ENCODE measurements at places on chromosomes 11 and 22. TPM values are rescaled to one million over a fixed set of nuclear protein-coding genes. Genes with fewer than 3 reads are reported as not detected.

Gene KREMEN1
- 24.8 TPM for polyA plus RNA-seq

Gene FAM168A
- polyA plus RNA-seq = 40.4 TPM

Gene OR52A1
- polyA plus RNA-seq = not detected

GRCh38 chr11:43648888-43649287 is 31.6 kb upstream of the HSD17B12 start:
- no peak for DNase-seq

GRCh38 chr11:62796281-62796680 is 4.5 kb upstream of the TMEM223 start:
- no peak for DNase-seq

DNA sequence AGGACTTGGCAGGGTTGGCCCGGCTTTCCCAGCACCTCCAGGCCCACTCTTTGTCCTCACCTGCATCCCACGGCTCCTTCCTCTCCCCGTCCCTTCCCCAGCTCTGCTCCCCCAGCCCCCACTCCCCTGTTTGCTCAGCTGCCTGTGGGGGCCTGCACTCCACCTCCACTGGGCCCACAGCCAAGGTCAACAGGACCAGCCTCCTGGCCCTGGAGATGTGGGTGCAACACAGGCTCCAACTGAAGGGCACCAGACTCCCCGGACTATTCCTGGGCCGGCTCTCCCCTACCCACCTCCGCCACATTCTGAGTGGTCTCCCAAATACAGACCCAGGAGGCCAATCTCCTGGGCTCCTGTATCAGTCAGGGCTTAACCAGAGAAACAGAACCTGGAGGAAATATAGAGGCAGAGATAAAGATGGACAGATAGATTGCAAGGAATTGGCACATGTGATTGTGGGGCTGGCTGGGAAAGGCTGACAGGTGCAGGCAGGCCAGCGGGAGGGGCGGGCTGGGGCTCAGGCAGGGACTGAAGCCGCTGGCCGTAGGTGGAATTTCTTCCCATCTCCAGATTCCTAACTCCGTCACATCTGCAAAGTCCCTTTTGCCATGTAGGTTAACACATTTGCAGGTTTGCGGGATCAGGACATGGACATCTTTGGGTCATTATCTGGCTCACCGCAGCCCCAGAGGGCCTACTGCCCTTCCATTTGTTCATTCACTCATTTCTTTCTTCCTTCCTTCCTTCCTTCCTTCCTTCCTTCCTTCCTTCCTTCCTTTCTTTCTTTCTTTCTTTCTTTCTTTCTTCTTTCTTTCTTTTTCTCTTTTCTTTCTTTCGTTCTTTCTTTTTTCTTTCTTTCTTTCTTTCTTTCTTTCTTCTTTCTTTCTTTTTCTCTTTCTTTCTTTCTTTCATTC is 45.8 kb upstream of the MYH9 start:
- no peak for DNase-seq

DNA sequence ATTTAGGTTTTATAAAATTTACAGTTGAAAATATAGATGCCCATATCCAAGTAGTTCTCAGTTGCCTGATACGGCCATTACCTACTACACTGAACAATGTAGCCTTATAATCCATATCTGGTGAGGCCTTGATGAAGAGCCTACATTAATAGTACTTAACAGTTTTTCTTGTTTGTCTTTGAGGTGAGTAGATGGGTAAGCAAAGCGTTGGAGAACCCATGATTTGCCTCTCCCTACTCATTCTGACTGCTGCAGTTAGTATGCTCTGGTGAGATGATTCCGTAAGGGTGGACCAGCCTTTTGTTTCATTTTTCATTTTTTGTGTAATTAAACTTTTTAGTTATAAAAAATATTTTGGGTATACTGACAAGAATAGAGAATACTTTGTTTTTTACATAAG is 11.4 kb downstream of the PAAF1 start:
- DNase-seq = no peak

GRCh38 chr11:128857341-128857740 is 9.8 kb downstream of the KCNJ1 start:
- no peak for DNase-seq

DNA sequence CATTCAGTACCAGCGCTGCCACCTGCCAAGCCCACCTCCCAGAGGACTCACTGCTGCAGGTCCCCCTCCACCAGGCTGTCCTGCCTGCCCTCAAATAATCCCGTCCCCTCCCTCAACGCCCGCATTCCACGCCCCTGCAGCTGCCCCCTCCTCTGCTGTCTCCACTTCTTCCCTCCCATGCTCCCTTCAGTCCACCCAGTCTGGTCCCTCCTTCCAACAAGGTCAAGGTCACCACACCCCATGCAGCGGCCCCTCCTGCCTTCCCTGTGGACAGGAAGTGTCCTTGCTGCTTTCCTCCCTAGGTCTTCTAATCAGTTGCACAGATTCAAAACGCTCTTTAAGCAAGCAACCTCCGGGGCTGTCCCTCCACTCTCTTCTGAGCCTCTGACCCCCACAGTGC is 12.1 kb downstream of the MACROD1 start:
- no peak for DNase-seq

- no peak for DNase-seq
Measured at GRCh38 chr11:117392979-117393378, 65.3 kb downstream of the CEP164 start.

DNA sequence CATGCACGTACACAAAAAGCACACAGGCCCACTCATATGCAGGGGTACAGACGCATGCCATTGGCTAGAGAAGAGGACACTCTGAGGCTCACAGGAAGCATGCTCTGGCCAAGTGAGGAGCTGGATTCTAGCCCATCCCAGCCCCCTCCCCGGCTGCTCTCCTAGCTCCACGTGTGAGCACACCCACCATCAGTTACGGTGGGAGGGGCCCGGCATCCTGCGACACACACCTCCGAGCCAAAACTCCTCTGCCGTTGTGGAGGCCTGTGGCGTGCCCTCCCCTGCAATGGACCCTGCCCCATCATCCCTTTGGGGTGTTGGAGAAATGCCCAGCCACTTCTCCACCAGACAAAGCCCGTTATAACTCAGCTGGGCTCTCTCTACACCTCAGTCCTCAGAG is 15.1 kb upstream of the IGSF9B start:
- no peak for DNase-seq

GRCh38 chr11:12143461-12144258 is 33.3 kb downstream of the MICAL2 start:
- no peak for DNase-seq

DNA sequence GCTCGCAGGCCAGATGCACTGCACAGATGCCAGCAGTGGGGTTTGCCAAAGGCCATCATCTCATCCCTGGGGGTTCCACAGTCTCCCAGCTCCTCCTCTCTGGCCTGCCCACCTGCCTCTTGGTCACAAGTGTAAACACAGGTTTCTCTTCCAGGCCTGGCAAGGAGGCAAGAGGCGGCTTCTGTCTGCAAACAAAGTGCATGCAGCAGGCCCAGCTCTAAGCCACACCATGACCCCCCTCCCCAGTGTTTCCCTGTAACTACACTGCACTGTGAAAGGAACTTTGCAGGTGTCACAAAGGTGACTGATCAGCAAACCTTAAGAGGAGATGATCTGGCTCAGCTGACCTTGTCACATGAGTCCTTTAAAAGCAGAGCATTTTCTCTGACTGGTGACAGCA is 26.2 kb upstream of the SHISAL1 start:
- no peak for DNase-seq

- no peak for DNase-seq
Measured at GRCh38 chr11:5618807-5619206, 6.0 kb upstream of the TRIM34 start.

DNA sequence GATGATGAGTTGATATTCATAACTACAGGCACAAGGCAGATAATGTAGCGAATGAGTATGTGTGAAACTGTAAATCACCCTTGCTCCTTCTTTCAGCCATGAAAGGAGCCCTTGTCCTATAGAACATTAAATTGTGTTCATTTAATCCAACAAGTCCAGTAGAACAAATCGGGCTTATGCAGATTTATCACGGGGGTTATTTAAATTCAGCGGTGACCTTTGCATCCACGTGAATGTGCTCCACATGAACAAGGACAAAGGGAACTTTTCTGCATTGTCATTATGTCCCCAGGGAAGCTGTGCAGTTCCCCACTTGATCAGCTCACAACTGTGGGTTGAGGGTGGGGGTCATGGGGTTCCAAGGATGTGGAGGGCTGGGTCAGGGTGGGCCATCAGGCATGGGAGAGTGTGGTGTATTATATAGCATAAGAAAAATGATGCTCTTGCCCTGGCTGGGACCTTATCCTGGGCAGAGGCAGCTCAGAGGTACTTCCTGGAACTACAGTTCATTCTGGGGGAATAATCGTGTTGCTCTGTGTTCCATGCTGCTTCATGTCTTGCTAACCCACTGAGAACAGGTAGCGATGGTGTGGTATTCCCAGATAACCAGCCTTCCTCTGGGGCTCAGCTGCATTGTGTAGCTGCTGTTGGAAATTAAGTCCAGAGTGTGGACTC is 306.6 kb downstream of the FAT3 start:
- no peak for DNase-seq

DNA sequence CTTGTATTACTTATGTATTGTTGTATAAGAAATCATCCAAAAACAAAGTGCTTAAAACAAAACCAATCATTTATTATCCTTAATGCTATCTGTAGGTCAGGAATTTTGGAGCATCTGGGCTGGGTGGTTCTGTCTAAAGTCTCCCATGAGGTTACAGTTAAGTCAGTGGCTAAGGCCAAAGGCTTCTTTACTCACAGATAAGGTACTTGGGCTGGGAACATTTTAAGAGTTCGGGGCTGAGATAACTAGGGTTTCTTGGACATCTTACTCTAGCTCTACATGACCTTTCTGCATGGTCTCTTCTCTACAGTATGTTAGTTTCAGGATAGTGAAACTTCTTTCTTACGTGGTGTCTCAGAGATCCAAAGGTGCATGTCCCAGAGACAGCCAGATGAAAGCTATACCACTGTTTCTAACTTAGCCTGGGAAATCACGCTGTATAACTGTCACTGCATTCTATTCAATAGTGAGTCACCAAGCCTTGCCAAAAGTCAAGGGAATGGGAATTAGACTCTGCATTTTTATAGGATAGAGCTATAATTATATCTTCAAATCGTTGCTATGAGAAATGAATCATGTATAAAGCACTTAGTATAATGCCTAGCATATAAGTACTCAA is 29.6 kb downstream of the SOX6 start:
- no peak for DNase-seq
